Natural killer cell treated with Interleukin-12 subunit alpha and Interleukin-12 subunit beta and Interleukin-15 and Interleukin-18, amount 100 ng/mL, for 72 hours (primary cell): ENCODE measurements at places on chromosomes 2 and 18. TPM values are rescaled to one million over a fixed set of nuclear protein-coding genes. Genes with fewer than 3 reads are reported as not detected.

The SPIRE1 gene
- total RNA-seq, result 12.0 TPM

The IGFBP5 gene
- 0.08 TPM for total RNA-seq

The LIPG gene
- total RNA-seq, result 0.19 TPM

The DLGAP1 gene
- not detected for total RNA-seq

The PIAS2 gene
- total RNA-seq, result 36.5 TPM

The ICOS gene
- 93.6 TPM for total RNA-seq

GRCh38 chr18:9671214-9671613 is 36.9 kb upstream of the RAB31 start:
- H3K4me3 ChIP-seq, result no peak overlapping the region
- peaks cover 14% of the 10 kb centered on the region for H3K27me3 ChIP-seq
- DNase-seq, result no peak
- no peaks in the 10 kb centered on the region for H3K36me3 ChIP-seq

GRCh38 chr2:172623249-172623965 is 67.5 kb downstream of the PDK1 start:
- no peak for DNase-seq
- H3K36me3 ChIP-seq, result no peaks in the 10 kb centered on the region
- peaks cover 2% of the 10 kb centered on the region for H3K4me1 ChIP-seq
- no peak overlapping the region for H3K27ac ChIP-seq

DNA sequence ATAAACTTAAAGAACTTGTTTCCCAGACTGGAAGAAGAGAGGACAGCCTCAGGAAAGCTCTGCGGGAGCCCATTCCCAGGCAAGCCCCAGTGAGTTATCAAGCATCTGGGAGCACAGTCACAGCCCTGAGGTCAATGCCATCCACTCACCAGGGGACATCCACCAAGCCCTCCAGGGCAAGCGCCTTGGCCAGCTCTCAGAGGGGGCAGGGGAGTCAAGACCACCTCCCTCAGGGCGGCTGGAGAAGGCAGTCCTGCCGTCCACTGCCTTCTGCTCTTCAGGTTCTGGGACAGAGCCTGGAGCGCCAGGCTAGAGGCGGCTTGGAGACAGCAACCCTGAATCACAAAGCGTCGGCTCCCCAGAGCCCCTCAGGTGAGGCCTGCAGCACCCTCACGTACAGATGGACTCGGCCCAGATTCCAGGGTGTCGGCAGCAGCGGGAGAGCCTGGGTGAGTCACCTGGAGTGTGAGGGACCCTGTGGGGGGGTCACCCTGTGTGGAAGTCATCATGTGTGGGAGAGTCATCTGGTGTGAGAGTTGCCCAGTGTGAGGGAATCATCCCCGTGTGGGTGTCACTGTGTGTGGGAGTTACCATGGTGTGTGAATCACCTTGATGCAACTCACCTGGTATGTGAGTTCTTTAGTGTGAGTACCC is 100.9 kb upstream of the TEX51 start:
- no peaks in the 10 kb centered on the region for H3K36me3 ChIP-seq
- DNase-seq, result peak; percentile 51
- peaks cover 25% of the 10 kb centered on the region for H3K27me3 ChIP-seq
- no peak overlapping the region for H3K27ac ChIP-seq
- no peak overlapping the region for H3K4me3 ChIP-seq
- H3K4me1 ChIP-seq, result no peaks in the 10 kb centered on the region

DNA sequence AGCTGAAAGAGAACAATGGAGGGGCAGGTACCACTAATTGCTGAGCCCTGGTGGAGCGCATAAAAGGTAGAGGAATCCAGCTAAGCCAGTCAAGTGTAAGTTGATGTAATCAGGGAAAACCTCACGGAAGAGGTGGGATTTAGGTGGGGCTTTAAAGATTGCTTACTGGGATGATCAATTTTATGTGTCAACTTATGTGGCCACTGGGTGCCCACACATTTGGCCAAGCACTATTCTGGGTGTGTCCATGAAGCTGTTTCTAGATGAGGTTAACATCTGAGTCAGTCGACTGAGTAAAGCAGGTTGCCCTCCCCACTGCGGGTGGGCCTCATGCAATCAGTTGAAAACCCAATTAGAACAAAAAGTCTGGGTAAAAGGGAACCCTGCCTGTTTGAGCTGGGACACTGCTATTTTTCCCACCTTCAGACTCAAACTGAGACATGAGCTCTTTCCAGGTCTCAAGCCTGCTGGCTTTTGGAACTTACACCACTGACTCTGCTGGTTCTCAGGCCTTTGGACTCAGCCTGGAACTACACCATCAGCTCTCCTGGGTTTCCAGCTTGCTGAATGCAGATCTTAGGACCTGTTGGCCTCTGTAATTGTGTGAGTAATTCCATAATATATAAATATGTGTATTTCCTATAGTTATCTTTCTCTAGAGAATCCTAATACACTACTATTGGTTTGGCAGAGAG is 67.3 kb downstream of the MYO5B start:
- peaks cover 5% of the 10 kb centered on the region for H3K4me1 ChIP-seq
- DNase-seq, result no peak
- no peak overlapping the region for H3K27ac ChIP-seq
- no peaks in the 10 kb centered on the region for H3K36me3 ChIP-seq

DNA sequence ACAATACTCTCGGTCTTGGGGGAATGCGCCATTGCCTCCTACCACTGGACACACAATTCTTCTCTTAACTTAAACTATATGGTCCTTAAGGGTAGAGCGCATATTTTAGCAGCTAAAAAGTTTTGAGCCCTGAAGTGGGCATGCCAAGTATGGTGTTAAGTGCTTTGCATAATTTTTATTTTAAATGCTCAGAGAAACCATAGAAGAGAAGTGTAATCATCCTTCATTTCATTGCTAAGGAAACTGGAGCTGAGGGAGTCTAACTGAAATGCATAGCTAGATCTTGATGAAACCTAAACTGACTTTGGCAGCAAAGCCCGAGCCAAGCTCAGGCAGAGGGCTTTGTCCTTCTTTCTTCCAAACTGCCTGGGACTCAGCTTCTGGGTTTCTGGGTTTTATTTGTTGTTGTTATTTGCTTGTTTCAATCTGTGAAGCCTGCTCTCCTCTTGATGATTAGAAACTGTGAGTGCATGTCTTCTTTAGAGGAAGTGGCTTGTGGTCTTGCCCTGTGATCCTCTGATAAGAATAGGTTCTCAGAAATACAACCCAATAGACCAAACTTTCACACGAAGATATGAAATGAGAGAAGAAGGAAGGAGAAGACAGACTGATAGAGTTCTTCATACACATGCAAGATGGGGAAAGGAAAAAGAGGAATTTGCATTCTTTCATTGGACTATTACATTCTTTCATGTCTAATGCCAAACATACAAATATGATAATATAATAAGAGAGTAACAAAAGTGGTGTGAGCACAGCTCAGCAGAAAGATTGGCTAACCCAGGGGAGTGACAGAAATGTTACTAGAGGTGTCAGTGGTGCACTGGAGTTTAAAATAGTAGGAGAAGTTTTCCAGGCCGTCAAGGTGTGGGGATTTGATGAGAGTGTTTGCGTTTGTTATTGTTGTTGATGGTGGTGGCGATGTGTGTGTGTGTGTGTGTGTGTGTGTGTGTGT is 7.5 kb upstream of the RNF144A start:
- H3K4me3 ChIP-seq, result peak overlapping the region; percentile 83
- no peak for DNase-seq
- peak overlapping the region; percentile 92 for H3K27ac ChIP-seq
- peaks cover 81% of the 10 kb centered on the region for H3K4me1 ChIP-seq
- H3K27me3 ChIP-seq, result no peaks in the 10 kb centered on the region
- peaks cover 17% of the 10 kb centered on the region for H3K36me3 ChIP-seq

GRCh38 chr2:103667335-103667884 is 905.6 kb downstream of the TMEM182 start:
- no peak for DNase-seq
- no peaks in the 10 kb centered on the region for H3K4me1 ChIP-seq
- H3K27ac ChIP-seq, result no peak overlapping the region
- H3K36me3 ChIP-seq, result no peaks in the 10 kb centered on the region
- H3K4me3 ChIP-seq, result no peak overlapping the region

- no peak overlapping the region for H3K27ac ChIP-seq
- no peak for DNase-seq
- no peaks in the 10 kb centered on the region for H3K27me3 ChIP-seq
- no peaks in the 10 kb centered on the region for H3K4me1 ChIP-seq
Observed at GRCh38 chr2:42835577-42836371, 43.4 kb upstream of the HAAO start.

DNA sequence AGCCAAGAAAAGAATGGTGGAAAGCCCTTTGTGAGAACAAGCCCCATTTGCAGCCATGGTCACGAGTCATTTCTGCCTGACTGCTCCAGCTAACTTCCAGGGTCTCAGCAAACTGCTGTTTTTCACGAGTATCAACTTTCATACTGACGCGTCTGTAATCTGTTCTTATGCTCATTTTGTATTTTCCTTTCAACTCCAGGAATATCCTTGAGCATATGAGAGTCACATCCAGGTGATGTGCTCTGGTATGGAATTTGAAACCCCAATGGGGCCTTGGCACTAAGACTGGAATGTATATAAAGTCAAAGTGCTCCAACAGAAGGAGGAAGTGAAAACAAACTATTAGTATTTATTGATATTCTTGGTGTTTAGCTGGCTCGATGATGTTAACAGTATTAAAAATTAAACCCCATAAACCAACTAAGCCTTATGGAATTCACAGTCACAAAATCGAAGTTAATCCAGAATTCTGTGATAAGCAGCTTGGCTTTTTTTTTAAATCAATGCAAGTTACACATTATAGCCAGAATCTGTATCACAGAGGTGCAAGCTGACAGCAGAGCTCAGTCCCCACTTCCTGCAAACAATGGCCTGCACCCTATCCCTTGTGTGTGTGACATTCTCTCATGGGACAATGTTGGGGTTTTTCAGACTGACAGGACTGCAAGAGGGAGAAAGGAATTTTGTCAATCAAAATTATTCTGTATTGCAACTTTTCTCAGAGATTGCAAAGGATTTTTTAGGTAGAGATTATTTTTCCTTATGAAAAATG is 26.1 kb downstream of the SLC14A1 start:
- H3K27me3 ChIP-seq, result no peaks in the 10 kb centered on the region
- no peak for DNase-seq
- no peaks in the 10 kb centered on the region for H3K36me3 ChIP-seq
